Naive thymus-derived CD4-positive, alpha-beta T cell (primary cell): ENCODE measurements at places on chromosomes 4 and X. TPM values are rescaled to one million over a fixed set of nuclear protein-coding genes. Genes with fewer than 3 reads are reported as not detected.

The CYBB gene
- total RNA-seq = 21.9 TPM

The HPSE gene
- 6.6 TPM for total RNA-seq

The KLF8 gene
- total RNA-seq = 6.3 TPM

The SLC10A7 gene
- total RNA-seq = 15.0 TPM

DNA sequence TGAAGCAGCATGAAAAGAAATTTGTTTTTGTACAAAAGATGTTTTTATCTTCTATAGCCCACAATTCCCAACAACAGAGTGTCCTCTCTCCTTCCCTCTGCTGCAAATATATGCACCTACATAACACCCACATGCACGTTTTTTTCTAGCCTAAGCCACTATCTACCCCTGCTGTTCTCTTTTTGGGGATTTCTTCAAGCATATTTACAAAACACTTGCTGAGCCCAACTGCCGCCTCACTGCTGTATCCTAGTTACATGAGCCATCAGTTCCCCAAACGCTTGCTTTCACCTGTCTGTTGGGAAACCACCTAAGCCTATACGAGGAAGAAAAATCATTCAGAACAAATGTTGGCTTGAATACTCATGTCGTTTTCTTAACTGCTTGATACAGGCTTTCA, 127.2 kb downstream of the CHRNA9 start:
- no peak for DNase-seq

- no peak for DNase-seq
Measured at GRCh38 chr4:28221536-28221935, 1360.9 kb downstream of the STIM2 start.

DNA sequence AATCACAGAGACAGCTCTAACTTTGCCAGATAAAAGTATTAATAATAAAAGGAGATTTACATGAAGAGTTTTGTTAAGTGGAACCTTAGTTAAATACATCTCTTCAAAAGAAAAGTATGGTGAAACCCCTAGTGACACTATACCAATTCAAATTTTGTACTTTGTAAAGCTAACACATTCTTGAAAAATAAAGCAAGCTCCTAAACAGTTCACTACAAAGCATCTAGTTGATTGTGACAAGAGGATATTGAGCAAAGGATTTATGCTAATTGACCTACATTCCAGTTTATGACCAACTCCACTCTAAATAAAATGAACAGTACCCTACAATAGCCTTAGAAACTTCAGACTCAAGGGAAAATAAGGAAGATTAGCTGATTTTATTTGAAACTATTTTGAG, 69.4 kb upstream of the WDR17 start:
- DNase-seq = no peak

GRCh38 chr4:20262221-20262620, 10.5 kb downstream of the SLIT2 start:
- no peak for DNase-seq

DNA sequence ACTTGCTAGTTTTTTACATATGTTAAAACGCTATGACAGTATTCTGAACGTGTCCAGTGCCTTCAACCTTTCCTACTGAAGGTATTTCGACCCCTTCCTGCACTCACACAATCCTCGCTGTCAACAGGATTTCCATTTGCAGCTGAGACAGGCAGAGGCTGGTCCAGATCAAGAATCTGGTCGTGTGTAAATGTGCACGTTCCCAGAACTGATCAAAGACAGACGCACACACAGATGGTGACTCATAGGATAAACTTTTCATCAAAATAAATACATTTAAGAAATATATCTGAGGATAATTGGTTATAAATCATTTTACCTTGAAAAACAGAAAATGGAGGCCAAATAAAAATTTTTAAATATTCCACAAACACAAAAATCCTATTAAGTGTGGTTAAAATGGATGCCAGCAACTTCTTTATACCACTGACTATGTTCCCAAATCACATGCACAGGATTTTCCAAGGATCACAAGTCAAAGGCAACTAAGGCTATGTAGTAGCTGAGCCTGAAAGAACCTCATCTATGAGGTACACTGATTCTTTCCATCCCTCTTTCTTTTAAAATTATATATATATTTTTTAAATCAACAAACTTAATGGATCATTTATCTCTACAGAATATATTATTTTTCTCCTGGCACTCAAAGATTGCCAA, 85.9 kb downstream of the RNF150 start:
- no peak for DNase-seq

DNA sequence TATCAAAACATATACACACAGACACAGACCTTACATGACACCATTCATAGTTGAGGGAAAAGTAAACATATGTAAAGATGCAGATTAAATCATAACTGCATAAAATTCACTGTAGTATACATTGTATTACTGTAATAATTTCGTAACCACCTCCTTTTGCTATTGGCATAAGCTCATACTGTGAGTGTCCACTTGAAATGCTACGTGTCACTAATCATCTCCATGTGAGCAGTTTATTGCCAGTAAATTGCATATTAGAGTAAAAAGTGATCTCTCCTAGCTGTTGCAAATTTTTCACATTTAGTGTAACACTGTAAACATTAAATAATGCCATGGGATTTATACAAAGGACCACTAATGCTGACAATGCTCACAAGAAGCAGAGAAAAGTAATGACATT, 256.7 kb upstream of the GNPDA2 start:
- no peak for DNase-seq

DNA sequence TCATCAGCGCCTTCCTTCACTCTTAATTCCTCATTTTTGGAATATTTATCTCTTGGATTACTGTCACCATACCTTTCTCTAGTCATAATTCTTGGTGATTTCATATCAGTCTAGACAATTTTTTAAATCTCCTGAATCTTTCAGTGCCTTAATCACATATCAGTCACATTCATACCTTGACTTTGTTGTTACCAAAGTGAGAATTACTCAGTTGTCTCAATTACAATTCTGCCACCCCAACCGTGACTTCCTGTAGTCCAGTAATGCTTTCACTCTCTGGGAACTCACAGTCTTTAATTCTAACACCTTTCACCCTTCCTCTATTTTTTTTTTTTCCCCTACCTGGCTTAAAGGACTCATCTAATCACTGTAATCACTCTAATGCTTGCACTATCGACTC, 1275.3 kb upstream of the TENM3 start:
- no peak for DNase-seq
